ENCODE measurements at places on chromosomes 16 and 17.

GRCh38 chr16:58046054-58046881, 20.7 kb downstream of the MMP15 start:
- DNase-seq = no peak

DNA sequence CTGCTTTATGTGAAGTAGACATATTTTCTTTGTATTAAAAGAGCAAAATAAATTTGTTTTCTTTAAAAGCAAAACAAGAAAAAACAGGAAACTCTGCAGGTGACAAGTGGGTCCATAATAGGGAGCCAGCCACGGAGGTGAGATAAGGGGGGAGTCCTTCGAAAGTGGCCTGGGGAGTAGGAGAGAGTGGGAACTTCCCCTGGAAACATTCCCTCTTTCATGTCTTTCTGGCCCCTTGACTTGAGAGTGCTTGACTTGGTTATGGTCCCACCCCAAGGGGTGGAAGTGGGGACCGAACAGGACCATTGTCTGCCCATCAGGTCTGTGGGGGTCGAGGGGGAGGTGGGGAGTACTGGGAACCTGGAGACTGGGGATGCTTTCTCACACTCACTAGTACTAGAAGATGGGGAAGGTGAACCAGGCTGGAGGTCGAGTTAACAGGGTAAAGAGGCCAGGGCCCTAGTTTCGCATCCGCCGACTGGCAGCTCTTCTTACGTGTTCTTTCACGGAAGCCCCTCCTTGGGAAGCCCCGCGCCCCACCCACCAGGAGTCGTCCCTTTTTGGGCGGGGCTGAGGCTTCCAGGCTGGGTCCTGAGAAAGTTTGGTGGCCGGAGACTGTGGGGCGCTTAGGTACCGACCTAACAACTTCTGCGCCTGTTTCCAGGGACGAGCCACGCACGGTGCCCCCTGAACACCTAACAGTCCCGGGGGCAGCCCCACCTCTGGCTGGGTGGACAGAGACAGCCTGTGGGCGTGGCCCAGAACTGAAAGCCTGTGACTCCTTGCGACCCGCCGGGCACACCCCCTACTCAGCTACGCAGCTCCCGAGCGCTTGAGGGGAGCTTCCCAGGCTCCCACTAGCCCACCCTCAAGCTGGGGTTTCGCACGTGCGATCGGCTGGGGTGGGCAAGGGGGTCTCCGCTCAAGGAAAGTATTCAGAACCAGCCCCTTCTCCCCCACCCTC, 790 bp downstream of the TRADD start:
- DNase-seq = no peak

- DNase-seq = no peak
Observed at GRCh38 chr16:17607075-17607509, 136.3 kb upstream of the XYLT1 start.

- DNase-seq = peak; percentile 46
Observed at GRCh38 chr17:63358111-63358839, 87.8 kb downstream of the CYB561 start.

GRCh38 chr17:74150428-74151025, 53.0 kb upstream of the RPL38 start:
- DNase-seq = no peak

DNA sequence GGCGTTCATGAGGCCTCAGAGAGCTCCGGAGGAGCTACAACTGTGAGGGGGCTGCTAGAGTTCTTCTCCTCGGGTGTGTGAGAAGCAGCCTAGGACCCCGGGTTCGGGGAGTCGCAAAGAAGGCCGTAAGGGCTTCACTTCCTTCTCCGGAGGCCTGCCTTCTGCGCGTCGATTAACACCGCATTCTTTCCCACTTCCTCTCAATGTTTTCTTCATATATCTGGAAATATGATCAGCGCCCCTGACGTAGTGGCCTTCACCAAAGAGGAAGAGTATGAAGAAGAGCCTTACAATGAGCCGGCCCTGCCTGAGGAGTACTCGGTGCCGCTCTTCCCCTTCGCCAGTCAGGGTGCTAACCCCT, 449 bp downstream of the SMCR8 start:
- no peak for DNase-seq

DNA sequence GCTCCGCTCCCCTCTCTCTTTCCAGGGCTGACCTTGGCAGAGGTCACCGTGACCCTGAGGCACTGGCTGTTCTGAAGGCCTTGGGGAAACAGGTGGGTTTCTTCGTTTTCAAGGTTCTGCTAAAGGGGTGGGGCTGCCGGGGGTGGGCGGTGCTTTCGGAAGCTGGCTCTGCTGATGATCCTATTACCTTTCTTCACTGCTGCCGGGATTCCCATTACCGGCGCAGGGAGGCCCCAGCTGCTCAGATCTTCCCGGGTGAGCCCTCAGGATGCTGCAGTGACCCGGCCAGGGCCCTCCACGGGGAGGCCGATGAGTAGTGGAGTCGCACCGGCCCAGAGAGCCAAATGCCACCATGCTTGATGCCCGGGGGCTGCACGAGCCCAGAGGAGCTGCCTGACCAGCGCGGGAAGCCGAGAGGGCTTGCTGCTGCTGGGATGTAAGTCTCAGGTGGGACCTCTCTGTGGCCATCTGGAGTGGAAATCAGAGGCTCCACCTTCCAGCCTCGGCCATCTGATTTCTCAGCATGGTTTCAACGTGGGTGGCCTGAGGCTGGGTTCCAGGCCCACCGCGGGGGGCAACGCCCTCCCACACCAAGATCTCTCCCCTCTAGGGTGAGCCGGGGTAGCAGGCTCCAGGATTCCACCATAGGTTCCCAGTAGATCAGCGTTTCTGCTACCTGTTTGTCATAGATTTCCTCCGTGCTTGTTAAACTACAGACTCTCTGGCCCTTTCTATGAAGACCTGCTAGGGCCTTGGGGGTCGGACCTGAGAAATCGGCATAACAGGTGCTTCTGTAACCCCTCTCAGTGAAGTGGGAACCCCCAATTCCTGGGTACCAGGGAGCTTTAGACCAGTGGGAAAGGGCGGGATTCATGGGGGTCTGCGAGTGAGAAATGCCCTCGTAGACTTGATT, 21.6 kb upstream of the ADCY7 start:
- DNase-seq = peak; percentile 39

GRCh38 chr16:81204798-81205680, 33.5 kb upstream of the BCO1 start:
- DNase-seq = peak; percentile 38

GRCh38 chr17:73548620-73549311, 95.5 kb downstream of the SDK2 start:
- DNase-seq = no peak

- DNase-seq = no peak
Observed at GRCh38 chr17:47670064-47670463, 20.3 kb downstream of the KPNB1 start.

DNA sequence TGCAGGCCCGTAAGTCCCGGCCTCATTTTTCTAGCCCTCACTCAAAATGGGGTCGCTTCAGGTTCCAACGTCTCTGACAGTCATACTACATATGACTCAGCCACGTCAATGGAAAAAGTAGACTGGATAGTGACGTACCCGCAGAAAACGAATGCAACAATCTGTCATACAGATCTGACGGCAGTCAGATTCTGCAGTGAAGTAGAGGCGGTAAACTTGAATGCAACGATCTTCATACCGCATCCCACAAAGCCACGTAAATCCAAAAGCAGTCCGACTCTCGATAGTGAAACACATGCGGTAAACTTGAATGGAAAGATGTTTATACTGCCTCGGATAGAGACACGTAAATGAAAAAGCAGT, 38.4 kb upstream of the ARL4D start:
- peak; percentile 37 for DNase-seq

DNA sequence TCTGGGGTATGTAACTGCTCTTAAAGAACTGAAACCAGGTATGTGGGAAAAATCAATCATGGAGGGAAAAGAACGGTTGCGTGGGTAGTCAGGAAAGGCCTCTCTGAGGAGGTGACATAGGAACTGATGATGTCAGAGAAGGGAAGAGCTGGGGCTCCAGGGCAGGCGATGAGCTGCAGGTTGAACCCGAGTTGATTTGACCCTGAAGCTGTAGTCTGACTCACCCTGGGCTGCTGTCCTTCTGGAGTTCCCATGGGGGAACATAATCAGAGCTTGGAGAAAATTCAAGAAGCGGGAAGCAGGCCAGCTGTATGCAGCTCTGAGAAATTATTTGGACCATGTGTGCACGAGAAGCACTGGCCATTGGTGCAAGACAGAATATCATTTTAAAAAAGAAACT, 16.7 kb downstream of the SLC6A2 start:
- DNase-seq = no peak

GRCh38 chr17:62597920-62598319, 29.6 kb upstream of the MRC2 start:
- DNase-seq = no peak

GRCh38 chr16:9489835-9490467, 398.5 kb downstream of the HAPSTR1 start:
- DNase-seq = no peak

- no peak for DNase-seq
Observed at GRCh38 chr16:66287926-66288325, 78.6 kb upstream of the CDH5 start.

DNA sequence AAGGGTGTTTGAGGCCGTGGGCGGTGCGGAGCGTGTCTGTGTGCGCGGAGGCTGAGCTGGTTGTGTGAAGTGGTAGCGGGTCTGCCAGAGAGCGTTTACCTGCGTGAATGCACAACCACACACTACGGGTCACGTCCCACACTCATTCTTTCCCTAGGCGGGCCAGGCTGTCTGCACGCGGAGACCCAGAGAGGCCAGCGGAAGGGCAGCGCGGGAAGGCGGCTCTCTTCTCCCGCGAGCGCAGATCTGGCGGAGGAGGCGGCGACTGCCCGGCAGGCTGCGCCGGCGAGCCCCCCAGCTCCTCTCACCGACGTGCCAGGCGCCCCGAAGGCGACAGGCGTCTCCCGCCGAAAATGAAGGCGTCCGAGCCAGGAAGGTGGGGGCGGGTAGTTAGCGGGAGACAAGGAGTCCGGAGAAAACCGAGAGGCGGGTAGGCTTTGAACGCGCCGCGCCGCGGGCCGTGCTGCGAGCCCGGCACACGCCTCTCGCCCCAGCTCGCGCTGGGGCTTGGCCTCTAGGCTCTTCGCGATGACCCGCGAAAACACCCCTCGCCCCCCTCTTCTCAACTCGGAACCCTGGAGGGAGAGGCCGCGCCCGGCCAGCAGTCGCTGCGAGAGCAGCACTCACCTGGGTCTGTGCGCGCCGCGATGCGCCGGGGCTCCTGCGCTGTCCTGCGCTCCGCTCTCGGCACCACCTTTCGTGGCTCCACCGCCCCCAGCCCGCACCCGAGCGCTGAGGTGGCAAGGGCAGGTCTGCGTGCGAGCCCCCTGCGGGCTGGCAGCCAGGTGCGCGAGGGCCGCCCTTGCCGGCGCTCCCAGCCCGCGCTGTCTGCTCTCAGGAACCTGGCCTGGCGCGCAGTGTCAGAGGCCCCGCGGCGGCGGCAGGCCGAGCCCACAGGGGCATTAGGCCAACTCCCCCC, 2.0 kb upstream of the FOXF1 start:
- DNase-seq = no peak

GRCh38 chr17:17576772-17577234, 14.7 kb downstream of the PEMT start:
- DNase-seq = no peak

- no peak for DNase-seq
Observed at GRCh38 chr17:75572713-75573539, 14.7 kb upstream of the MYO15B start.

DNA sequence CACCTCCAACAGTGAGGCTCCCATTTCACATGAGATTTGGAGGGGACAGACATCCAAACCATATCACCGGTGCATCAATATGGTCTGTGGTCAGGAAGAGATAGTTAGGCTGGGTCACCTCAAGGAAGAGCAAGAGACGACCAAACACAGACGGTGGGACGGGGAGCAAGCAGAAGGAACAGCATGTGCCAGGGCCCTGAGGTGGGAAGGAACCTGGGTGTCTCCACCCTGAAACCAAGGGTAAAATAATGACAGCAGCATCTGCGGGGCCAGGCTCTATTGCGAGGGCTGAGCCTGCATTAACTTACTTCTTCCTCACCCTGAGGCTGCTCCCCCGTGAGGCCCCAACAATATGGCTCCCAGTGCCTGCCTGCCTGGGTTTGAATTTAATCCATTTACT, 8.9 kb upstream of the PRSS21 start:
- DNase-seq = no peak

DNA sequence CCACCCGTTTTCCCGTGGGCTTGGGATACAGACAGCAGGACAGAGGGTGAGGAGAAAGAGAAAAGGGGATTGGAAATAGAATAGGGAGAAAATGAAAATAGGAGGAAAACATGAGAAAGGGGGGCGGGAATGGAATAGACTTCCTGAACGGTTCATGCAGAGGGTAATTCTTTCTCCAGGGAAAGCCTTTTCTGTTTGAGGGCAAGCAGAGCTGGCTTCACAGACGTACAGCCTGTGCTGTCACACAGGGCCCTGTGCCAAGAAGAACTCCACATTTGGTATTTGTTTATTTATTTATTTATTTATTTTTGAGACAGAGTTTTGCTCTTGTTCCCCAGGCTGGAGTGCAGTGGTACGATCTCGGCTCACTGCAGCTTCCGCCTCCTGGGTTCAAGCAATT, 12.0 kb downstream of the MILR1 start:
- no peak for DNase-seq

DNA sequence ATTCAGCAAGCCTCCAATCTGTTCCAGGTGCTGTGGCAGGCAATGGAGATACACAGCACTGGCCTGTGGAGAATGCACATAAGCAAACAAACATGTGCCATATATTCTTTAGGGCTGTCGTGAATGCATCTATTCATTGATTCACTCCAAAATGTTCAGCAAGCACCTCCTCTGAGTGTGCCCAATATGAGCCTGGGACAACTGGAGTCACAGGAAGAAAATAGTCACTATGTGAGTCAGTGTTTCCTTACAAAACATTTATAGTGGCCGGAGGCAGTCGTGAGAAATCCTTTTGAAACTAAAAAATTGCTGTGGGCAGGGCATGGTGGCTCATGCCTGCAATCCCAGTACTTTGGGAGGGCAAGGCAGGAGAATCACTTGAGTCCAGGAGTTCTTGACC, 310.1 kb downstream of the CA10 start:
- no peak for DNase-seq
